ENCODE measurements at places on chromosomes 3 and 15.
A peak's percentile ranks its signal among the peaks of the same experiment; 100 is the strongest.

DNA sequence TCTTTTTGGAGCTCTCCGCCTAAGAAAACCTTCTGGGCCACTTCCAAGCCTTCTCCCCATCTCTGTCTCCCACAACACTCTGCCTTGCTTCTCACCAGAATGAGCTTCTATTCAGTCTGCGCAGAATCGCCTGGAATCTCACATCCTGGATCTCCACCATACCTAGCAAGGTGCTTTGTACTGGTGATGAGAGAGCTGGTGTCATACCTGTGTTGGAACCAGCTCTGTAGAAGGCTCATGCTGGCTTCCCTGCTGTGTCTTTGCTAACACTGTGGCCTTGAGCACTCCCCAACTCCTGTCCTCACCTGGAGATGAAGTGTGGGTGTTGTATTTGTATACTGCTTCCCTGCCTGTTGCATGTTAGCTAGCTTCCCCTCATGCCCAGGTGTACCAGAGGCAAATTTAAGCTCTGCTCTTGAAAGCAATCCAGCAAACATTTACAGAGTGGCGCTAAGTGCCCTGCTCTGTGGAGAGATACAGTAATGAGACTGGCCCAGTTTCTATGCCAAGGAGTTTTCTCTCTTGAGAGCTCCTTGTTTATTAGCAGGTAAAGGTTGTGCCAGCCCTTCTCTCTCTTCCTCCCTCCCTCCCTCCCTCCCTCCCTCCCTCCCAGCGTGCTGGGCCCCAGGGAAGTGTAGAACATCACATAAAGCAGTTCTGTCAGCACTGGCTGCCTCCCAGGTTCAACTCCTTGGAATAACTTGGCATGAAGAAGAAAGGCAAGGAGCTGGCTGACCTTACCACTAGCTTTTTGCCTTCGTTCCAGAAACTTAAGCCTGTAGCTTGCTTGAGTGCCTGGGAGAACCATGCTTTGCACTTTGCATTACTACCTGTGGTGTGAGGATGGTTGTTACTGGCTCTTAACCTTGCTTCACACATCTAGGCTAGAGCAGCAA is 54.9 kb downstream of the TRIM71 start:
- no peak for DNase-seq

DNA sequence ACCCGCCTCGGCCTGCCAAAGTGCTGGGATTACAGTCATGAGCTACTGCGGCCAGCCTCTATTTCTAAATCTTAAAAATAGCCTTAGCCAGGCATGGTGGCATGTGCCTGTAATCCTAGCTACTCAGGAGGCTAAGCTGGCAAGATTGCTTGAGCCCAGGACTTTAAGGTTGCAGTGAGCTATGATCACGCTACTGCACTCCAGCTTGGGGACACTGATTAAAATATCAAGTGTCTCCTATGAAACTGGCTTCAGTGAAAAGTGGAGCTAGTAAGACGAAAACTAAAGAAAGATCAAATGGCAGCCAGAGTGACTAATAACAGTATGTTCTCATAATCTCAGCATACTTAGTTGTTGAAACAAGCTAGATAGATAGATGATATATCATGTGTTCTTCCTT is 112.5 kb downstream of the STT3B start:
- no peak for DNase-seq

DNA sequence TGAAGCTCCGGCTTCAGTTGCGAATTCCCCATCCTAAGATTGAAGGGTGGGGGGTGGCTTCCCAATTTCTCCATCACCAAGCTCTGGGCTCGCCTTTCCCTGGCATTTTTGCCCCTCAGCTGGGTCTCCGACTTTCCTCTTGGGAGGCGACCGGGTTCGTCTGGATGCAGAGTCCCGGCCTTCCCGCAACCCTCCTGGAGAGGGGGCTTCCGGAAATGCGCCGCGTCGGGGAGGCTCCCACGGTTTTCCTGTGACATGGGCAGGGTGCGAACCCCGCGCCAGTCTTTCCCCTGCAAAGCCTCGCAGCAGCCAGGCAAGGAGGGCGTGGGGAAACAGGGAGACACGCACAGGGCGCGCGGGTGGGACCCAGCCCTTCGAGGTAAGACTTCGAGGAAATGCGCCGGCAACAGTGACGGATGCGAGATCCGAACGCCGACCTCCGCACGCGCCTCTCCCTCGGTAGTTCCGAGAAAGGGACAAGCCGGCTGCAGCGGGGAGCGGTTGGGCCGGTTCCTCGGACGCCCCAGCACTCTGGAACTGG is 466 bp upstream of the HCN4 start:
- no peak for DNase-seq

- DNase-seq = no peak
These were observed 232.0 kb downstream of the KCNMB2 start for GRCh38 chr3:178768072-178768864.

GRCh38 chr3:137709011-137709601 is 55.0 kb upstream of the SOX14 start:
- peak; percentile 1 for DNase-seq

- no peak for DNase-seq
These were observed 98.3 kb upstream of the CBLB start for GRCh38 chr3:105967117-105967516.

DNA sequence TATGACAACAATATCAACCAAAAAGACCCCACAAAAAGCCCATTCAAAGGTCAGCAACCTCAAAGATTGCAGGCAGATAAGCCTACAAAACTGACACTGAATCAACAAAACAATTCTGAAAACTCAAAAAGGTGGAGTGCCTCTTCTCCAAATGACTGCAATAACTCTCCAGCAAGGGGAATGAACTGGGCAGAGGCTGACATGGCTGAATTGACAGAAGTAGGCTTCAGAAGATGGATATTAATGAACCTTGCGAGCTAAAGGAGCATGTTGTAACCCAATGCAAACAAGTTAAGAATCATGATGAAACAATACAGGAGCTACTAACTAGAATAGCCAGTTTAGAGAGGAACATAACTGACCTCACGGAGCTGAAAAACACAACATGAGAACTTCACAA is 20.4 kb upstream of the SLC25A38 start:
- DNase-seq = no peak

- DNase-seq = no peak
These were observed 283.7 kb downstream of the GBE1 start for GRCh38 chr3:81477740-81478139.

GRCh38 chr3:99774467-99774866 is 43.2 kb upstream of the CMSS1 start:
- no peak for DNase-seq

- no peak for DNase-seq
These were observed 19.9 kb downstream of the COL8A1 start for GRCh38 chr3:99658274-99658673.

- DNase-seq = no peak
These were observed 205.9 kb upstream of the CDIN1 start for GRCh38 chr15:36373550-36373949.

- no peak for DNase-seq
These were observed 54.7 kb downstream of the ZNF280D start for GRCh38 chr15:56678571-56678970.

DNA sequence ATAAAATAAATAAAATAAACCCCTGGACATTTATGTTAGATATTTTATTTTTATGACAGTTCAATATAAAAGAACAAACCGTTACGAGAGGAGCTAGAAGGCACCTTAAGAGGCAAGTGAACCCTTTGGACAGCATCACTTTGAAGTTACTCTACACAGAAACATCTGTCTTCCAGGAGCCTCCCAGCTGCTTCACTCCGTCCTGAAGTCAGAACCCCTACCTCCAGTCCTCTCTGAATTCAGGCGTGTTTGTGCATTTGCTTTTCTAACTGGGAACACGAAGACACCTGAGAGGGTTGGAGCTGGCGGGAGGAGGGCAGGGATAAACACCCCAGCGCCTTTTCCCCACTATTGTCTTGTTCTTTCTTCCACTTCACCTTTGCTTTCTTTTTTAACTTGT is 46.2 kb downstream of the CMTM7 start:
- no peak for DNase-seq

GRCh38 chr15:25714538-25714840 is 148.6 kb downstream of the ATP10A start:
- DNase-seq = no peak

- DNase-seq = no peak
These were observed 187.9 kb upstream of the TBL1XR1 start for GRCh38 chr3:177385186-177385585.

- no peak for DNase-seq
These were observed 708 bp upstream of the PTPN23 start for GRCh38 chr3:47380026-47380600.

- no peak for DNase-seq
These were observed 220.4 kb upstream of the GADL1 start for GRCh38 chr3:31114929-31115283.

GRCh38 chr3:1251282-1252060 is 158.6 kb downstream of the CNTN6 start:
- no peak for DNase-seq

GRCh38 chr15:92839696-92840095 is 60.4 kb upstream of the CHD2 start:
- DNase-seq = no peak

DNA sequence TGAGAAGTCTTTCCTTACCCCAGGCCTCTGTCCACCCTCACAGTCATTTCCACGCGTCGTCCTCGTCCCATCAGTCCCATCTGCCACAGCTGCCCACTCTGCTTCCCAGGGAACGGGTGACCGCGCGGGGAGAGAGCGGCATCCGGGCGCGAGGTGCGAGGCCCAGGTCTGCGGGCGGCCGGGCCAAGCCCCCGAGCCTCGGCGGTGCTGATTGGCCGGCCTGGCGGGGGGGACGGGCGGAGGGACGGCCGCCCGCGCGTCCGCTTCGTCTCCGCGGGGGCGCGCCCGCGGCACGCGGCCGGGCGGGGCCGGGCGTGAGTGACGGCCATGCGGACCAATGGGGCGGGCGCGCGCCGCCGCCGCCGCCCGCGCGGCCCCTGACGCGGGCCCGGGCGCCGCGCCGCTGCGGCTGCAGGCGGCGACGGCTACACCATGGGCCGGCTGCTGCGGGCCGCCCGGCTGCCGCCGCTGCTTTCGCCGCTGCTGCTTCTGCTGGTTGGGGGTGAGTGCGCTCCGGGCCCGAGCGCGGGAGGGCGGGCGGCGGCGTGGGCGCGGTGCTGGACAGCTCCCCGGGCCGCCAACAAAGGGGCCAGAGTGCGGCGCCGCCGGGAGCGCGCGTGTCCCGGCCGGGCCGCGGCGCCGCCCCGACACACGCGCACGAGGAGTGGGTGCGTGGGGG is at the start of gene PODXL2:
Gene PODXL2, plus strand, starts transcription at position 398 of the 679 bp plus-strand sequence. Its CDS starts 35 bp downstream, at position 433.
- peak; percentile 32 for DNase-seq

GRCh38 chr15:64991536-64992135 is 1.9 kb upstream of the SPG21 start:
- DNase-seq = no peak

DNA sequence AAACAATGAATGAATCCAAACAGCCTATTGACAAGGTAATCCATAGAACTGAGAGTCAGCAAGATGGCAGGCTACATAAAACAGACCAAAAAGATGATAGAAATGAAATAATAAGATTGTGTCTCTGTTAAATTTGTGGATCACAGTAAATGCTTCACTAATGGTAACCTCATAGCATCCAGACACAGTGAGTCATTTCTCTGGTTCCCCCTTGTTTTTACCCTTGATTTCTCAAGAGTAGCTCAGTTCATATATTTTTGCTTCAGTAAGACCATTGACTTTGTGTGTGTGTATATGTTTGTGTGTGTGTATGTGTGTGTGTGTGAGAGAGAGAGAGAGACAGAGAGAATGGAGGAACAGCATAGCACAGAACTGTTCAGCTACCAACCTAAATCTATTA is 546.9 kb downstream of the RBMS3 start:
- DNase-seq = no peak

GRCh38 chr3:151644986-151645385 is 88.7 kb upstream of the AADACL2 start:
- no peak for DNase-seq

GRCh38 chr3:65210026-65210814 is 522.4 kb upstream of the ADAMTS9 start:
- no peak for DNase-seq
